ENCODE measurements at places on chromosomes 7 and 10.

DNA sequence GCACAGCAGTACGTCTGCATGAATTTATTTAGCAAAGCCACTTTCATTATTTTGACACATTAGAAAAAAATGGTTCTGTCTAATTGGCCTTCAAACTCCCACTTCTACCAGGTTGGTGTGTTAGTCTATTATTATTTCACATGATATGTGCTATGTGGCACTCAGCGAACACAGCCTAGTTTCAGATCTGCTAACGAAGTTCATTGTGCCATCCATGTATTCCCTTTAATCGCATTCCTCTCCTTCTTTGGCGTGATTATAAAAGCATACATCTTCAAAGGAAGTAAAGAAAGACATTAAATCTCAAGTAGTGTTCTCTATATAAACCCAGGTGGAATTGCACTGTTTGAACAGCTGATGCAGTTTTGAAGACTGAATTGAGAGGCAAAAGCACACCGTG is 96.4 kb upstream of the CACNA2D1 start:
- DNase-seq: no peak

DNA sequence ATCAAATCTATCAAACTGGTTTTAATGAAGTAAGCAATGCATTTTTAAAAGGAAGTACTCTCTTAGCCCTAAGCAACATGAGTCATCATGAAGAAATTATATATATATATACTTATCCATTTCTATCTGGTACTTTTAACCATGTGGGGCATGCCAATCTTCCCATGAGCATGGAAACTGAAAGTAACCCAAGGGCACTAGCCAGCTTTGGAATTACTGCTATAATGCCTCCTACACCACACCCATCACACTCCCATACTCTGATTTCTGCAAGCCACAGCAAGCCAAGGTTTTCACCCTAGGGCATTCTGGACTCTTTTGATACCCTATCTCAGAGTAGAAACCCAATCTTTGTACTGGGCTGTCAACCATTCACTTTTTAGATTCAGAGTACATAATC is 204.6 kb downstream of the IMMP2L start:
- no peak for DNase-seq

GRCh38 chr10:69815104-69815503 is 13.4 kb downstream of the COL13A1 start:
- DNase-seq: no peak

DNA sequence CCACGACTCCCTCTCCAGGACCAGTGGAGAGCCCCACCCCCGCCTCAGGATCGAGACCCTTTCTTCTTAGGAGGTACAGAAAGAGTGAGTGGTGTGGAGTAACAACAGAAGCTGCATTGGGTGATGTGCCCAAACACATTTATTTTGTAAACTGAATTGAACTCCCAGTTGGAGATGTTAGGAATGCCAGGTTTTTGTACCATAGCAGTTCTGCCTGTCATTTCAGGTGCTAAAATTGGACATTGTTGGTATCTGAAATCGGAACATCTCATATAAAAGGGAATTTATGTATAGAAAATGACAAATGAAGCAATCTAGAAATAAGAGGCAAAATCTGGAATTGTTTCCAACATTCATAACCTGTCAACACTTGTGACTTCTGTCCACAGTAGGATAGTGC is 74.7 kb downstream of the SHH start:
- DNase-seq: no peak

DNA sequence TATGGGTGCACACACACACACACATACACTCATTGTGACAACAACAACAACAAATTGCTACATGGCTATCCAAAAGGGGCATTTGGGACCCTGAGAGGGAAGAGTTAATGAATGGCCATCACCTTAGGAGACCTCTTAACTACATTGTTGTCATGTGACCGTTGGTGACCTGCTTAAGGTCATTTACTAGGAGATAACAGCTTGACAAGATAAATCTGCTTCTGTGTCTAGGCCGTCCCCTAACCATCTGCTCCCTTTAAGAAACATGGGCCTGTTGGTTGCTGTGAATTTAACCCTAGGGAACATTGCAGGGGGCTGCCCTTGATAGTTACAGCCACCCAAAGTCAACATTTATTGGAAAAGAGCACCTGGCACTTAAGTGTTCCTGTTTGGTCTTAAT is 29.7 kb downstream of the C1QL3 start:
- no peak for DNase-seq

- no peak for DNase-seq
These were observed 3.8 kb downstream of the AGAP3 start for GRCh38 chr7:151089893-151090730.

- DNase-seq: no peak
These were observed 19.1 kb downstream of the DNAJB12 start for GRCh38 chr10:72335394-72336258.

- no peak for DNase-seq
These were observed 153.8 kb downstream of the PRKG1 start for GRCh38 chr10:51227897-51228713.

DNA sequence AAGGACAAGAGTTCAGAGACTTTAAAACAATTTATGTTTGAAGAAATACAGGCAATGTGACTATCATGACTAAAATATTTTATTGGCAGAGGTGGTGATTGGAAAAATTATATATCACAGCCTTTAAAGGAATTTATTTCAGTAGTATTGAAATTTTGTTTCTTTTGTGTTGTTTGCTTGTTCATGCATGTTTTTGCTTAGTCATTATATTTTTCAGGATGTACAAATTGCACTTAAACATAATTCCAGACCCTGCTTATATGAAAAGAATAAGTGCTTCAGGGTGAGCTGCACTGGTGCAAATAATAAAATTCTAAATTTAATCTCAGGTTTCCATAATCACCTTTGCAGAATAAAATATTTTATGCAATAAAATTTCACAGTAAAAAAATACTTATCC is 283.3 kb downstream of the PPP1R3A start:
- DNase-seq: no peak

DNA sequence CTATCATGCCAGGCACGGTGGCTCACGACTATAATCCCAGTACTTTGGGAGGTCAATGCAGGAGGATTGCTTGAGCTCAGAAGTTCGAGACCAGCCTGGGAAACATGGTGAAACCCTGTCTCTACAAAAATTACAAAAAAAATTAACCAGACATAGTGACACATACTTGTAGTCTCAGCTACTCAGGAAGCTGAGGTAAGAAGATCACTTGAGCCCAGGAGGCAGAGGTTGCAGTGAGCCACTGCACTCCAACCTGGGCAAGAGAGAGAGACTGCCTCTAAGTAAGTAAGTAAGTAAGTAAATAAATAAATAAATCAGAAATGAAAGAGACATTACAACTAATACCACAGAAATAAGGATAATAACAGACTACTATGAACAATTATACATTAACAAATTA is 36.2 kb downstream of the PDLIM1 start:
- no peak for DNase-seq

GRCh38 chr10:44564361-44564760 is 179.5 kb upstream of the CXCL12 start:
- DNase-seq: no peak

DNA sequence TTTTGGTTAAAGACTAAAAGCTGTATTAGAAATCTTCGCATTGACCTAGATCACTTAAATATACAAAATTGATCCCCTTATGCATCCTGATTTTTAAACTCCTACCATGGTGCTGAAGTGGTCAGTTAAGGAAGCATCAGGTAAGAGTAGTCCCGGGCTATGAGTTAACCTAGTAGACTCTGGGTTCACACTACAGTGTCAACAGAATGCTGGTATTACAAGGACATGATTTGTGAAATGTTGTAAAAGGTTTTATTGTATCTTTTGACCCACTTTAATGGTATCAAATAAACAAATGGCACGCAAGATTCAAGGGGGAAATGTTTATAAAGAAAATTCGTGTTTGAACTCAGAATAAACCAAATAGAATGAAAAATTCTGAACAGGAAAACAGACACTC is 36.8 kb downstream of the RTKN2 start:
- DNase-seq: no peak

- DNase-seq: no peak
These were observed 34.8 kb upstream of the TAX1BP1 start for GRCh38 chr7:27705200-27705594.

- DNase-seq: no peak
These were observed 130.2 kb upstream of the ADAM12 start for GRCh38 chr10:126518218-126519080.

DNA sequence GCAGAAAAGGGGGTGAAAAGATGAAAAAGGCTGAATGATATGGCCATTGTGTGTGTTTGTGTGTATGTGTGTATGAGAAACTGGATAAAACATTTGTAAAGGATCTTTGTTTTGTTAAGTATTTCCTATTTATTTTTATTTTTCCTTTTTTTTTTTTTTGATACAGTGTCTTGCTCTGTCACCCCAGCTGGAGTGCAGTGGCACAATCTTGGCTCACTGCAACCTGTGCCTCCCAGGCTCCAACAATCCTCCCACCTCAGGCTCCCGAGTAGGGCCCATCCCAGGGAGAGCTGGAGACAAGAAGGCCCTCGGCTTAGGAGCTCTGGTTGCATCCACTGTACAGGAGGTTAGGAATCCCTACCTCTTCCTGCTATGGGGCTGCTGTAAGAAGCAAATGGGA is 6.9 kb upstream of the CALML5 start:
- DNase-seq: no peak

GRCh38 chr10:132468651-132469050 is 68.9 kb upstream of the INPP5A start:
- no peak for DNase-seq

- DNase-seq: no peak
These were observed 56.6 kb downstream of the BPGM start for GRCh38 chr7:134703241-134703594.

DNA sequence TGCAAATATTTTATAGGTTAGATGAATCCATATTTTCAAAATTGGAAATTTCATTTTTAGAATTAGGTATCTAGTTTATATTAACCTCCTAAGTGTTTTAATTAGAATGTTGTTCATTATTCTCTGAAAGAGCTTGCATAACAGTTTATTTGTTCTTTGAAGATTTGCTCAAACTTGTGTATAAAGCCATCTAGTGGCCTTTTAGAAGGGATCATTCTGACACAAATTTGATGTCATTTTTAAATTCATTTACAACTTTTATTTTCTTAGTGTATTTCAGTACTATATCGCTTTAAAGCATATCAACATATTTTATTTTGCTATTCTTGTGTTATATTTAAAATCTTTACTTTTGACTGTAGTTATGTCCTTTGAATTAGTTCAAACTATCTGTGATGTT is 527.0 kb upstream of the NRG3 start:
- DNase-seq: no peak
